Fibroblast of lung (primary cell): ENCODE measurements at places on chromosomes 12 and 14.

GRCh38 chr12:101925935-101926334, 48.6 kb downstream of the DRAM1 start:
- DNase-seq: no peak

- DNase-seq: no peak
Measured at GRCh38 chr14:55356913-55357312, 54.7 kb downstream of the ATG14 start.

DNA sequence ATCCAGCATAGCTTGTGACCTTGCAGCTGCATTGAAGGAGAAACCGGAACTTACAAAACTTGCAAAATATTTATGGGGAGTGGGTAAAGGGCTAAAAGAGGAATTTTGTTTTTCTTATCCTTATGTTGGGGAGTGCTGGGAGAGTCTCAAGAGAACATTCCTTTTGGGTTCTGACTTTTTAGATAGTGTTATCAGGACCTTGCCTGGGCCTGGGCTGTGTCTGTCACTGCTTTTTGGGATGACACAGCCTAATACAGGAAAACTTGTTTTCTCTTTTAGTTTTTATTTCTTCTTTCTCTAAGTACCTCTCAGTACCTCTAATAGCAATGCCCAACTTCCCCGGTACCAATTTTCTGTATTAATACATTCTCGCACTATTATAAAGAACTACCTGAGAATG, 850.6 kb downstream of the RPS29 start:
- DNase-seq: no peak

DNA sequence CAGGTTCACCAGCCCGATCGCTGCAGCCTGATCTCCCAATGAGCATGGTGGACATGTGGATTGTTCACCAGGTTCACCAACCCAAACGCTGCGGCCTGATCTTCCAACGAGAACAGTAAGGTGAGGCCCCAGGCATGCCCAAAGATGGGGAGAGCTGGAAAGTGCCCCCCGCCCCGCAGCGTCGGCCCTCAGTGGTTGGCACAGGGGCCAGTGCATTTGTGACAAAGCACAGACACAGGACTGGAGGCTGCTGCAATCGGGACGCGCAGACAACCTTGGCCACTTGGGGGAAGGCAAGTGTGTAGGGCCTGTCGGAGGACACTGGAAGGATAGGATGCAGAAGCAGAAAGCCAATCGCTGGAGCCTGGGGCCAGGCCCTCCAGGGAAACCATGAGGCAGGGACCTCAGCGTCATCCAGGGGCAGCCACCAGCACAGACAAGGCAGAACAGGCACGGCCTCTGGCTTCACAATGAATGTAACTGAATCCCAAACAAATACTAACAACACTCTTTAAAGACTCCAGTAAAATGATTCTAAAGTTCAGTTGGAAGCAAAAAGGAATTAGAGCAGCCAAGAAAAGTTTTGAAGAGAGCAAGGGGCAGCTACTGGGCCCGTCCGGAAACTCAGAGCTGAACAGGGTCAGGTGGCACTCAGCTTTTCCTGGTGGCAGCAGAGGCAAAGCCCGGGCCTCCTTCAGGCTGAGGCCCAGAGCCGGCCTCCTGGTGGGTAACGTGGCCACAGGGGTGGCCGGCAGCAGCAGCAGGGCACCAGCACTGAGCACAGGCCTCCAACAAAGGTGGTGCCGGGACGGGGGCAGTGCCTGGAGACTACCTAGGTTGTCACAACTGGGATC, 13.3 kb downstream of the BRF1 start:
- DNase-seq: no peak

DNA sequence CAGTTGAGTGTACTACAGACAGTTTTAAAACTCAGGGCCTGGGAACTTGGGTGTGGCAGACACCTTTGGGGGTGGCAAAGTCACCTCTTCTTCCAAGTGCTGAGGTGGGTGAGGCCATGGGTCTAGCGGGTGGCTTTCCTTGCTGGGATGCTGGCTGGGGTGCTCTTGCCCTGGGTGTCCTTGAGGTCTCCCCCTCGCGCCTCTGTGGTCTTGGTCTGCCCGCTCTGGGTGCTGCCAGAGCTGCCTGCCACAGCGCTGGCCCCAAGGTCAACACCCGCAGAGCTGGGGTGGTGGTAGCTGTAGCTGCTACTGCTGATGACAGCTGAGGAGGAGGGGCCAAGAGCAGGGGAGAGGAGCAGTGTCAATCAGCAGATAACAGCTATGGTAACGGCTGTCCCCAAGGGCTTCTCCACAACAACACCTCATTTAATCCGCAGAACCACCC, 6.8 kb downstream of the KRT74 start:
- DNase-seq: no peak

- DNase-seq: peak; percentile 73
Measured at GRCh38 chr14:68694516-68695235, 98.2 kb downstream of the ZFP36L1 start.

DNA sequence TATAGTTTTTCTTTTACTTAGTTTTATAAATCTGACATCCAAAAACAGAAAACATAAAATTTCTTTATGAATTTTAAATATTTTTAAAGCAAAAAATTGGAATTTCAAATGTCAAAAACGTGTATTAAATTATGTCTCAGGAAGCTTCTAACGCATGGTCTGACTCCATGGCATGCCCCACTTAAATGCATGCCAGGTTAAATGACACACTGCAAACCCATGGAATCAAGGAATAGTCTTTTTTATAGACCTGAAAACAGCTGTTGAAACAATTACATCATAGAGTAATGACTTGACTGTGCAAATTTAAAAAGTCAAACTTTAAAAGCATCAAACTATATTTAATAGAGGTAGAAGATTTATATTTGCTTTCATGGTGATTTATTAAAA, 96.1 kb upstream of the DACT1 start:
- no peak for DNase-seq

DNA sequence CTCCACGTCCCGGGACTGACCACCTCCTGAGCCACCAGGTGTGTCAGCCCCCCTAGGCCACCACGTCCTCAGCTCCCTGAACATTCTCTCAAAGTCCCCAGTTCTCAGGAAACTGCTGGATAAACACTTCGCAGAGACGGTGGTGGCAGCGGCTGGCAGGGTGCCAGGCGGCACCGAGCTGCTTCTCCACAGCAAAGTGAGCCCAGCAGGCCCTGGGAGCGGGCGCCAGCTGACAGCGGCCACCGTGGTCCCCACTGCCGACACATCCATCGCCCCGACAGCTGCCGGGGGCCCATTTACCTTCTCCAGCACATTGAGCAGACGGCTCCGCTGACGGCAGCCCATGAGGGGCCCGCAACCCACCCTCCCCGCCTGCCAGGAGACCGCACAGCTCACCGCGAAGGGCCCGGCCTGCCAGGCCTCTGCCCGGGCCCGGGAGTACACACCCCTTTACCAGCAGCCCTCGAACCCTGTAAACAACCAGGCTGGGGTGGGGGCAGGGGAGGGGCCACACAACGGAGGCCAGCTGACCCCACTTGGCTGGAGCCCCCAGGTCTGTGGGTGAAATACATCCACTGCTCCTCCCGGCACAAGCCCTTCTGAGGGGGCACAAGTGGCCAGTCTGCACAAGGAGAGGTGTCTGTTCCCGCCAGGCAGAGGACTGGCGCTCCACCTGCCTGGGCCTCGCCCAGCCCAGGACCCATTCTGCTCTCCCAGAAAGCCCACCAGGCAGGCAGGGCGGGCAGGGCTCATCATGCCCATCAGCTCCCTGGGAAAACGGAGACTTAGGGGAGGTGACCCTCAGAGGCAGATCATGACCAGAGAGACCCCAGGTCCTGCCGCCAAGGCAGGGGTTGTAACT, 10.5 kb downstream of the AKT1 start:
- DNase-seq: no peak

- DNase-seq: no peak
Measured at GRCh38 chr12:95481072-95481471, 7.1 kb downstream of the METAP2 start.

DNA sequence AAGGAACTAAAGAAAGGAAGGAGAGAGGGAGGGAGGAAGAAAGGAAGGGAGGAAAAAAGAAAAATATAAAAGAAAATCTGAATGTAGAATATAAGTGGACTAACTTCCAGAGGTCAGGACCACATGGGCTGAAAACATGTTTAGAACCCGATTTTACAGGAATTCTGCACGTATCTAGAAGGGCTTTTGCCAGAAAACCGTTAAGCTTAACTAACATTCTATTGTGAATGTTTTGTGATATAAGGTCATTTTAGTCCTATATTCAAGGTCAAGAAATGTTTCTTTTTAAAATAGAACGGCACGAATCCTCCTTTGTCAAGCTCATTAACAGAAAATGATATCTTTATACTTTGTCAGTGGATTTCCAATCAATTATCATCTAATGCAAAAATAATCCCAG, 13.1 kb downstream of the PTCSC3 start:
- DNase-seq: no peak

DNA sequence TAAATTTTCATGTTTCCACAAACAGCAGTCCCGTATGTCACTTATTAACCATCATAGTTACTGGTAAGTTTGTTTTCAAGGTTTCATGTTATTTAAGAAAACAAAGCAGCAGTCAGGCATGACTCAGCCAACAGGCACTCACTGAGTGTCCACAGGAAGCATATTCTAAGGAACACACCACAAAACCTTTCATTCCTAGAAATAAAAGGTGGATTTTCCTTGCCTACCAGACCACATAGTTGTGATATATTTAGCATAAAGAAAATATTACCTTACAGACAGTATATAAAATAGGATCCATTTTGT, 143.3 kb upstream of the AVPR1A start:
- peak; percentile 82 for DNase-seq

DNA sequence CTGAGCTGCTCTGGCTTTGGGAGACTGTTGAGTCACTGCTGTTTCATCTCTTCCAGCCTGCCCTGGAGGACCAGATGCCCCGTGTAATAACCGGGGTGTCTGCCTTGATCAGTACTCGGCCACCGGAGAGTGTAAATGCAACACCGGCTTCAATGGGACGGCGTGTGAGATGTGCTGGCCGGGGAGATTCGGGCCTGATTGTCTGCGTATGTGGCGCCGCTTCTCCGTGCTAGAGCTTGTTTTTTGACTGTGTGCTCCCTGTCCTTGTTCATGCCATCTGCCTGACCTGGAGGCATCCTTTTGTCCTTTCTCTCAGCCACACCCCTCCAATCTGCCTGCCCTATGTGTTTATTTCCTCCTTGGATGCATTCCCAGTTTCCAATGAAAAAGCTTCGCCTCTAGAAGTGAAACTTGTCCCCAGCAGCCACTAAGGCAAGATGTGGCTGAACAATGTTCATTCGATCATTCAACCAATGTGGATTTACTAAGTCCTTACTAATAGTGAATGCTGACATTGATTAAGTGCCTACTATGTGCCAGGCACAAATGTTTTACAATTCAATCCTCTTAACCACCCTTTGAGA, 98.6 kb downstream of the NT5DC3 start:
- peak; percentile 10 for DNase-seq

DNA sequence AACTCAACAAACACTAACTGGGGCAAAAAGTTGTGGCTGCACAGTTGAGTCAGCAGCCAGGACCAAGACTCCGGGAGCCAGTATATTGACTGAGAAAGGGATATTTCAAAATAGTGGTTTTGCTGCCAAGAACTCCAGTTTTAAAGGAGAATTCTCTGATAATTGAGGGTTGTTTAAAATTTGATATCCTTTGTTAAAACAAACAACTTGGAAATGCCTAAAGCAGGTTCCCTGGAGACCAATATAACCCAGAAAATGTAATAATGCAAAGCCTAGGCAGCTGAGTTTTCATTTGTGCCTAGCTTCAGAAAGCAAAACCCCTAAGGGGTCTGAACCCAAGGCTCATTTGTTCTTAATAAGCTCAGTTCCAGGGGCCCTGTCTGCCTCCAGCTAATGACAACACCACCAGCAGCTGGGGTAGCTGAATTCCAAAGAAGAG, 311.7 kb upstream of the CCDC196 start:
- DNase-seq: no peak

- no peak for DNase-seq
Measured at GRCh38 chr14:69606258-69607184, 4.9 kb upstream of the SUSD6 start.

DNA sequence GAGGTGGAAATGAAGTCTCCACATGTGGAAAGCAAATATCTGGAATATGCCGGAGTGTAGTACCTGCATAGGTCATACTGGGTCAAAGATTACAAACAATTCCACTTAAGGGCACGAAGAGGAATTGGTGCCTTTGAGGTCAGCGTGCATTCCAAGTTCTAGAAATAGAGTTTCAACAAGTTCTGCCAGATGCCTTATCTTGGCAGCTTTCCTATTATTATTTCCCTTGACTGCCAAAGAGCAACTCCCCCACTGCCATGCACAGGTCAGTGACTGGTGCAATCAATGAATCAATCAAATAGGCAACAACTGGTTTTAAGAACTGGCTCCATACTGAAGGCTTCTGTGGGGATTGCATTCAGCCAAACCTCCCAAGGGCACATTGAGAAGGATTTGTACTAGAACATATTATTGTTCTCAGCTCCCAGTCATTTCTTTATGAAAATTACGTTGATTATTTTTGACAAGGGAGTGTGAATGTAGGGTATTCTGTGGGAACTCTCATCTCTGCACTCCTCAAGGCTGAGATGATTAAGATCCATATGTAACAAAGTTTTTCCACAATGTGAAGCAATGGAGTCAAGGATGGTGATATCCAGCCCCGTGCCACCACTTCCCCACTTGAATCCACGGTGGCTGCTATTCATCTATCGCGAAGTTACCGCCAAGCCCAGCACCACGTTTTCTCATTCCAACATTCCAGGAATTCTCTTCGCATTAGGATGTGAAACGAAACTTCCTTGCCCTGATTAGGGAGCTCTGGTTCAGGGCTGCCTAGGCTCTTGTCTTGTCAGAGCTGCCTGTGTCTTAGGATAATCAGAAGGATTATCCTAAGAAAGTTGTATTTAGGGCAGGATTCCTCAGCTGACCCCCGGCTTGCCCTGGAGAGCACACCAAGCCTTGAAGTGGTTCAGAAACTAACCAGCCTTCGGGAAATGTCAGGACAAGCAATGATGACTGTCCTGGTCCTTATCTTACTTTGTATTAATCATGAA, 115.1 kb upstream of the PCED1B start:
- peak; percentile 88 for DNase-seq

DNA sequence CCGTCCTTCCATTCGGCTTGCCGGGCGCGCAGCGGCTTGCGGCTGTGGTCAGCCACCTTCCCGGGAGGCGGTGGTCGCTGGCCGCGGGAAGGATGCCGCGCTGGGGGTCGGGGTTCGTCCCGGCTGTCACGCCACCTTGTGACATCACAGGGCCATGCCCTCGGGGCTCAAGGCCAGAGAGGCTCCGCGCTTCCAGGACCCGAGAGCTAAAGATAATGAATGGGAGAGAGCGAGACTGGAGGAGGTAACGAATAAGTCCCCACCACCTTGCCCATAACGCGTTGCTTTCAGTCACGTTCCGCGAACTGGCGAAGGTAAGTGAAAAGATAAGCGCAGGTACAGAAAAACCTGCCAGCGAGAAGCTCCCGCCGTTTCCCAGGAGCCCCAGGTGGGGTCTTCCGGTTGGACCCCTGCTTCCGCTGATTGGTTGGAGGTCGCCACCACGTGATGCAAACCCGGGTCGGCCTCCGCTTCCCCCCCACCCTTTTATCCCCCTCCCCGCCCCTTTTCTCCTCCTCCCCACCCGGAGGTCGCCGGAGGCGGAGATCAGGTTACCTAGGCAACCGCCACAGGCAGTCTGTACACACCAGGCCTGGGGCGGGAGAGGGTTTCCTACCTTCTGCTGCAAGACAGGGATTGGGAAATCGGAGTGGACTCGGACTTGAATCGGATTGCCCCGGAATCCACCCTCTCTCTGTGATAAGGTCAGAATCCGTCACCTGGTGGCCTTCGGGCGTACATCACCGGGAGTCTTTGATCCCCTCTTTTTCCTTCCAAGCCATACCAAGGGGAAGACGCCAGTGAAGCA, at the start of gene LRRC9:
Gene LRRC9 (plus strand): TSS at position 575 of the 808 bp plus-strand sequence.
- DNase-seq: peak; percentile 28
